ENCODE measurements at places on chromosomes 4 and X.

DNA sequence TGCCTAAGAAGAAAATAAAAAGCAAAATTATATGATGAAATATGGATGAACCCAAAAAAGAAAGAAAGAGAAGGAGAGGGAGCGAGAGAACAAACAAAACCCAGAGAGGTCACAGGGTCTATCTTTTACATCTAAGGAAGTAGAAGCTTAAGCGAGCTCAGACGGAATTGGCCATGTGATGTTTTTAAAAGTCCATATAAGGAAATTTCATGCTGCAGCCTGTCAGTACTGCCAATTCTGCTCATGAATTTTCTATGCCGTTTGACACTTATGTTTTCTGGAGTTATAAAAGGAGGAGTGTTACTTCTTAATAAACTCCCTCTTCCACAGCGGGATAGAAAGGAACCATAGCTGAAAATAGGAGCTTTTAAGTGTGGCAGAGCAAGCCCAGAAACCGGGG lies 32.9 kb upstream of the DCX start:
- no peak for DNase-seq

DNA sequence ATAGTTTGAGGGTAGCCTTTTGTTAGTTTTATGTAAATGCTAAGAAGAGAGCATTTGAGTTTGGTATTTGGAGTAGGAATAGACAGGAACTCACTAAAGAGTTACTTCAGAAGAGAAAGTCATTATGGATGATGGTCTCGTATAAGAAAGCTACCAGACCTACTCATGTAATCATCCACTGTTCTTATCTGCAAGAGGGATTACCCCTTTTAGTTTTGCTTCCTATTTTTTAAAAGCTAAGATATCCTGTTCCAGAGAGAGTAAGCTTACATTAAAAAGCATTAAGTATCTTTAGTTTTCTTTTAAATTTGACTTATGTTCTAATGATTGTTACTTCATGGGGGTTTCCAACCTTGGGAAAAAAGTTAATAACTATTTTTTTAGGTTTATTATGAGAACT lies 12.5 kb upstream of the ART3 start:
- no peak for DNase-seq

- no peak for DNase-seq
Measured at GRCh38 chrX:130696542-130696941, 206.5 kb downstream of the ENOX2 start.

DNA sequence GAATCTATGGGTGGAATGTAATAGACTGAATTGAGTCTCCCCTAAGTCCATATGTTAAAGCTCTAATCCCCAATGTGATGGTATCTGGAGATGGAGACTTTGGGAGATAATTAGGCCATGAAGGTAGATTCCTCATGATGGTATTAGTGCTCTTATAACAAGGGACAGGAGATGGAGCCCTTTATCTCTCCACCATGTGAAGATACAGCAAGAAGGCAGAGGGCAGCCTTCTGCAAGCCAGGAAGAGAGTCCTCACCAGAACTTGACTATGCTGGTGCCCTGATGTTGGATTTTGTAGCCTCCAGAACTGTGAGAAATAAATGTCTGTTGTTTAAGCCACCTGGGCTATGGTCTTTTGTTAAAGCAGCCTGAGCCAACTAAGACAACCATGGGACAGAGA lies 76.4 kb upstream of the F8A3 start:
- DNase-seq: no peak

GRCh38 chrX:74371425-74372222 lies 49.7 kb upstream of the SLC16A2 start:
- no peak for DNase-seq

- DNase-seq: no peak
Measured at GRCh38 chrX:43527801-43528200, 128.3 kb upstream of the MAOA start.

GRCh38 chr4:8577046-8577445 lies 3.1 kb upstream of the GPR78 start:
- DNase-seq: no peak

GRCh38 chr4:26124753-26125321 lies 196.0 kb upstream of the RBPJ start:
- DNase-seq: no peak

DNA sequence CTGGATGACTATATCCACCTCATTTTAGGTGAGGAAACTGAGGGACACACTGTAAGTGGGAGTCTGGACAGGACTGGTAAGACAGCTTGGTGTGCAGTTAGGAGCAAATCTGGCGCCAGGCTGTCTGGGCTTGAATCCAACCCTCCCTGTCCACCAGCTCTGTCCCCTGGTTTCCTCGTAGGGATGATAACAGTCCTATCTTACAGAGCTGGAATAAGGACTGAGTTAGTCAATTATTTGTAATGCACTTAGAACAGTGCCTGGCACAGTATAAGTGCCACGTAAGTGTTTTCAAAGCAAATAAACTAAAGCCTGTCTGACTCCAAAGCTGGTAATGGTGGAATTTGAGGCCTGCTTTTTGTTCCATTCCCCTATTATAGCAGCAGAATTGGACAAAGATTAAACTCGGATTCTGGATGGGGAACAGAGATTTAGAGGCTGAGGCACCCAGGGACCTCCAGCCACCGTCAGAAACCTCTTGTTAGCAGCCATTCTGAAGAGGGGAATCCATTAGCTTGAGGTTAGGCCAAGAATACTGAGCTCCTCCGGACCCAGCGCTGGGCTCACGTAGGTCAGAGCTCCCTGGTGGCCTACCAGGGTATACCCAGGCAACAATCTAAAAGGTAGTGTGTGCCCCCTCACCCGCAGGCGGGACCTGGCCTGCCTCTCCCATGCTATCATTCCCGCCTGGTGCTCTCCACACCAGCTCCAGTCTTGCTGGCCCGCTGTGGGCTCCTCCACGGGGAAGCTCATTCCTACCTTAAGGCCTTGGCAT lies 102.1 kb downstream of the UCHL1 start:
- DNase-seq: no peak

DNA sequence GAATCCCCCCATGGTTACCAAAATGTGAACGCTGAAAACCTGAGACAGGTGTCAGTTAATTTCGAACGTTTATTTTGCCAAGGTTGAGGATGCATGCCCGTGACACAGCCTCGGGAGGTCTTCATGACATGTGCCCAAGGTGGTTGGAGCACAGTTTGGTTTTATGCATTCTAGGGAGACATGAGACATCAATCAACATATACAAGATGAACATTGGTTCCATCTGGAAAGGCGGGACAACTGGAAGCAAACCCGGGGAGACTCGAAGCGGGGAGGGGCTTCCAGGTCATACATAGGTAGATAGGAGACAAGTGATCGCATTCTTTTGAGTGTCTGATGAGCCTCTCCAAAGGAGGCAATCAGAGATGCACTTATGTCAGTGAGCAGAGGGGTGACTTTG lies 11.0 kb upstream of the SH3BP2 start:
- no peak for DNase-seq

DNA sequence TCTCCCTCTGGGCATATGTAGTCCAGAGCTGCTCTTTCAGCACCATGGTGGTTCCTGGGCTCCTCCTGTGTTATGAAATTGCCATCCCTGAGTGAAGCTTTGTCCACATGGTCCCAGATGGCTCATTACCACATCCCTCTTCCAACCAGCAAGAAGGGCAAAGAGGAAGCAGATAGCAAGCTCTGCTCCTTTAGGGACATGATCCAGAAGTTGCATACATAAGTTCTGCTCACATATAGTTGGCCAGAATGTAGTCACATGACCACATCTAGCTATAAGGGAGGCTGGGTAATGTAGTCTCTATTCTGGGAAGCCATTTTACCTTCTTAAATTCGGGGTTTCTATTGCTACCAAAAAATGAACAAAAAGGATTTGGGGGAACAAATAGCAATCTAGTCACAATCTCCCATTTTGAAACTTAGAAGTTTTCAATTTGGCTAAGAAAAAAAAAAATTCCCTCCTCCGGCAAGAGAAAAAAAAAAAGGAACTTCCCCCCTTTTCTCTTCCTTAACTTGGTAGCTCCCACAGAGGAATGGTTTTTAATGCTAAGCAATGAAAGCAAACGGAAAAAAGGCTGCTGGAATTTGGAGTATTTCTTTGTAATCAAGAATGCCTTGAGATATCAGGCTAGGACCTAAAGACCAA lies 88.2 kb upstream of the USP9X start:
- no peak for DNase-seq

DNA sequence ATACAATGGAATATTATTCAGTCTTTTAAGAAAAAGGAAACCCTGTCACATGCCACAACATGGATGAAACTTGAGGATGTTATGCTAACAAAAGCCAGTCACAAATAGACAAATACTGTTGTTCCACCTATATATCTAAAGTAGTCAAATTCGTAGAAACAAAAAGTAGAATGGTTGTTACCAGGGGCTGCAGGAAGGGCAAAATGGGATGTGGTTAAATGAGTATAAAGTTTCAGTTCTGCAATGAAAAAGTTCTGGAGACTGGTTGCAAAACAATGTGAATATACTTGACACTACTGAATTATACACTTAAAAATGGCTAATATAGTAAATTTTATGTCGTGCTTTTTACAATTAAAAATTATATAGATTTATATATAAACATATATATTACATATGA lies 12.2 kb downstream of the SPOCK3 start:
- no peak for DNase-seq

DNA sequence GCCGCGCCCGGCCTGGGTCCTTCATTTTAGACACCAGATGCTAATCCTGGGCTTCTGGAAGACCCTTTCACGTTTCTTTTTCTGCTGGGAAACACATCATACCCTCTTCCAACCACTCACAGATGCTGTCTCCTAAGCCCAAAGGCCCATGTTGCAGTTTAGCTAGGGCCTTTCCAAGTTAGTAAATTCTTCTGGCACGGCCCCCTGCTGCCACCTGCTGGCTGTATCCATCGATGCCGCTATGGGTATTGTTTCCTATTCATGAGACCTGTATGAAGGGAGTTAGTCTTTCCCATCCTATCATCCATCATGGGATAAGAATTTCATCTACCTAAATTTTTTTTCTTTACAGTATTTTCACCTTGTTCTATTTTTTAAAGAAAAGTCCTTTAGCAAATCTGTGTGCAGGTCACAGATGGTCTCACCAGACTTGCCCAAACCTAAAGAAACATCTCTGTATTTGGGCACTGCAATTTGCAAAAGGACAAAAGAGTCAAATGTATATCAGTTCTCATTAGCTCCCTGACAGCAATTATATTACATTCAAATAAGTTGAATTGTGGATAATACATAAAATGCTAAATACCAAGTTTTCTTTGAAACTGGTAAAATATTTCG lies 37.8 kb upstream of the SLC9A7 start:
- peak; percentile 46 for DNase-seq

DNA sequence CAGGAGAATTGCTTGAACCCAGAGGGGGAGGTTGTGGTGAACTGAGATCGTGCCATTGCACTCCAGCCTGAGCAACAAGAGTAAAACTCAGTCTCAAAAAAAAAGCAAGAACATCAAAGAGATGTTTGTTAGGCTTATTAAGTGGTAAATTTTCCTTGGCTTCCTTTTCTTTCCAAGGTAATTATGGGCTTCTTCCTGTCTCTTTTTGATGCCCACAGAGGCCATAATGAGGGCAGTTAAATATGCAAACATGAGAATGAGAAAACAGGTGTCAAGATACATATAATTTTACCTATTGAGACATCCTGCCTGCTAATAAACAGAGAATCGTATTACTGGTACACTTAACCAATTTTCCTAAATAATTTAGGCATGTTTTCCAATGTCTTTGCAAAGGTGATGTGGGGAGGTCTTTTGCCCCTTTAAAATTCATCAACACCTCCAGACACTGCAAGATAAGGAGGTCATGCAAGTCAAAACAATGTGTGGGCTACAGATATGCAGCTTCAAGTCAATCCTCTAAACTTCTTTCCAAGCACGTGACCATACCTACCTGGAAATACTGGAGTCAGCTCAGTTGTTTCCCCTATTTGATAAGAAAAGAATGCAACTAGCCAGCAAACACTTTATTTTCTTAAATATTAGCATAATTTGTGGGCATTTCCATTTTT lies 2.7 kb downstream of the SLC39A8 start:
- DNase-seq: no peak

GRCh38 chrX:114615765-114616164 lies 31.9 kb downstream of the HTR2C start:
- no peak for DNase-seq

DNA sequence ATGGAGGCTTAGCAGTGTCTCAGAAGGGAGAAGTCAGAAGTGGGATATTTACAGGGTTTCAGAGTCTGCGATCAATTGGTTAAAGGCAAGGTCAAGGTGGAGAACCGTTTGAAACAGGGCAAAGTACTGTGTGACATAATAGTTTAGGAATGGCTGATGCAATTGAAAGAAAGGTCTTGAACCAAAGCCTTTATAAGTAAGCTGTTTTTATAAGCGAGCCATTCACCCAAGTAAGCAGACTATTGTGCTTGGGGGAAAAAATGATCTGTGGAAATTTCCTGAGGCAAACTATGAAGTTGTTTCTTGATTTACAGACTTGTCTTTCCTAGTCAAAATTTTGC lies 327.3 kb downstream of the CAMK2D start:
- no peak for DNase-seq

DNA sequence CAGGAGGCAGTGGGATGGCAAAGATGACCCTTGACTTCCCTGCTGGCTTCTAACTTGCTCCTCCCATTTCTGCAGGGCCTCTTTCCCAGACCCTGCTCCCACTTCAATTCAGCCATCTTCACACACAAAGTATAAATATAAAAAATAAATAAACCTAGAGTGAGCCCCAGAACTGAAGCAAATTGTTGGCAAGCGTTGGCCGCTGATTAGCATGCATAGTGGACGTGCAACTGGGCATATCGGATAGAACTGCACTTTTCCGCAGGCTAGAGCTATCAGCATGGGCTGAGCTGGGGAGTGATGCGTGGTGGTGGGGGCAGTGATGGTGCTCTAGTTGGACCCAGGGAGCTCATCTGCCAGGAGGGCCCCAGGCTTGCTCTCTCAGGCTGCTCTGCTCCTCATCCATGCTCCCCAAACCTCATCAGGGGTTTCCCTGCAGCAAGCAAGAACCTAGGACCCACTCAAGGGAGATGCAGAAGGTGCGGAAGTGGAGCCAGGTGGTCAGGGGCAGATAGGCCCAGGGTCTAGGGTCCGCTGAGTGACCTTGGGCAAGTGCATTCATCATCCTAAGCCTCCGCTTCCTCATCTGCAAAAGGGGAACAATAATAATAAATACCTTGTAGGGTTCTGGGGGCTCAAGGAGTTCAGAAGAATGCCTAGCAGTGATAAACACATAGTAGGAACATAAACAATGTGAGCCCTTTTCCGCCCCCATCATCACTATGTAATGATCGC lies 146.8 kb upstream of the PJA1 start:
- no peak for DNase-seq

- DNase-seq: no peak
Measured at GRCh38 chr4:74638001-74638400, 156.3 kb downstream of the BTC start.

GRCh38 chrX:95117556-95117955 lies 1443.5 kb downstream of the FAM133A start:
- no peak for DNase-seq

DNA sequence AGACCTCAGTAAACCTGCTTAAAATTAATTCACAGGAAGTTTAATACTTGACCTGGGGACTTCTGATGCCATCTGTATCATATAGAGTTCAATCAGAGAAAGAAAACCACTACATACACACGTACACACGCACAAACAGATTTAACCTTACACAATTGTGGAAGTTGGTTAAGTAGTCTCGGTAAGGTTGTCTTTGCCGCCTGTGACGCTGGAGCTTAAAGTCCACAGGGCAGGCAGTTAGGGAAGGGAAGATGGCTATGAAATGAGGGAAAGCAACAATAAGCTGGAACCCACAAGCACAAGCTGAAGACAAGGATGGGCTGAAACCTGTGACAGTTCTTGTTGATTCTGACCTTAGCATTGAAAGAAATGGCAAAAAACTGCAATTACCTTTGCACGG lies 41.7 kb upstream of the TSPAN7 start:
- no peak for DNase-seq

GRCh38 chr4:105950701-105951100 lies 55.4 kb downstream of the NPNT start:
- DNase-seq: no peak
